ENCODE measurements at places on chromosomes 5 and 9. TPM values are rescaled to one million over a fixed set of nuclear protein-coding genes. Genes with fewer than 3 reads are reported as not detected.

- DNase-seq: no peak
These were observed 104.3 kb downstream of the TRPM6 start for GRCh38 chr9:74783408-74783807.

FBP2 gene
- not detected for total RNA-seq

DNA sequence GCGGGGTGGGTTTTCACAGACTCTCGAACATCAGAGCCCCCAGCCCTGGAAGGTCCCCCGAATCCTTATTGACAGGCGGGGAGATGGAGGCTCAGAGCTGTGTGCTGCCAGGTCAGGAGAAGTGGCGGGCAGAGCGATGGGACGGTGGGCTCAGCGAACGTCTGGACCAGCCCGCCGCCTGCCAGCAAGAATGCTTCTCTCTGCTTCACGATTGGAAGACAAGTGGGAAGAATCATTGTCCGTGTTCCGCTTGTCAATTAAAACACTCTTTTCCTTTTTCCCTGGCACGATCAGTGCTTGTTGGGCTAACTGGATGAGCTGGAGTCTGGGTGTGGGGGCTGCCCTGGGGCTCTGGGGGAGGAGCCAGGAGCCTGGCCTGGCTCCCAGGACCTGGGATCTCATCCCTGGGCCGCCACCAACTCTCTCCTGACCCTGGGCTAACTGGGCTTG, 1.6 kb downstream of the COL5A1 start:
- no peak for DNase-seq

SLCO6A1 gene
- total RNA-seq: not detected

GRCh38 chr9:16414451-16414850, 456.0 kb downstream of the BNC2 start:
- DNase-seq: no peak

PCDHB5 gene
- total RNA-seq: 0.53 TPM

- no peak for DNase-seq
These were observed 120.9 kb downstream of the NSG2 start for GRCh38 chr5:174166231-174167079.

GRCh38 chr5:6736524-6737042, 23.4 kb downstream of the TENT4A start:
- DNase-seq: no peak

RALGDS gene
- 34.6 TPM for total RNA-seq

DNA sequence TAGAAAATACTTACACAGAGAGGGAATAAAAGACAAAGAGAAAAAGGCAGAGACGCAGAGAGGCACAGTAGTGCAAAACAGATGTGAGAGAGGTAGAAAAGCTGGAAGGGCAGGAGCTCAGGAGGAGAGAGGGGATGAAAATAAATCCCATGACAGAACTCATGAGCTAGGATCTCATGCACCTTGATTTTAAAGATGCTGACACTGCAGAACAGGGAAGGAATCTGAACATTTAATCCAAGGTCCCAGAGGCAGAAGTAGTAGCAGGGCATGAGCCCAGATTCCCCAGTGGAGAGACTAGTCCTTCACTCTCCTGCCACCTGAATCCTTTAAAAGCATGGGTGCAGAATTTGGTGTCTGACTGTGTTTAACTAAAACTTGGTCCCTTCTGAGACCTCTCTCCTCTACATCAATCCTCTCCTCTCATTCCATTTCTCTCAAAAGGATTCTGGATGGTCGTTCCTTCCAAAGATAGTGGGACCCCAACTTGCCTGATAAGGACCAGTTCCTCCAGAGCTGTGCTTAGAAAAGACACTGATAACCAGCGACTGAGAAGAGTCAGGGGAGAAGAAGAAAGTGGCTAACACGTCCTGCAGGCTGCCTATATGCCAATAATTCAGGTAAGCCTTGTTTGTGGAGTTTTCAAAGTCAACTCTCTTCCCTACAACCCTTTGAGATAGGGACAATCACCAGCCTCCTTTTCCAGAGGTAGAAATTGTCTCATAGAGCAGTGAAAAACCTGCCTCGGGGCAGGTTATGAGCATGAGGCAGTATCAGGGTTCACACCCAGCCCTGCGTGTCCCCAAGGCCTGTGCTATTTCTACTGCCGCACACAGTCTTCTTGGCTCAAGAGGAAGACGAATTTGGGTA, 203.2 kb upstream of the TRIM32 start:
- no peak for DNase-seq

DOCK2 gene
- 0.20 TPM for total RNA-seq

- DNase-seq: peak; percentile 26
These were observed 55.9 kb downstream of the NSUN2 start for GRCh38 chr5:6576861-6577501.

GRCh38 chr5:93594591-93595419, 11.8 kb downstream of the NR2F1 start:
- no peak for DNase-seq

IFNA5 gene
- not detected for total RNA-seq

DNA sequence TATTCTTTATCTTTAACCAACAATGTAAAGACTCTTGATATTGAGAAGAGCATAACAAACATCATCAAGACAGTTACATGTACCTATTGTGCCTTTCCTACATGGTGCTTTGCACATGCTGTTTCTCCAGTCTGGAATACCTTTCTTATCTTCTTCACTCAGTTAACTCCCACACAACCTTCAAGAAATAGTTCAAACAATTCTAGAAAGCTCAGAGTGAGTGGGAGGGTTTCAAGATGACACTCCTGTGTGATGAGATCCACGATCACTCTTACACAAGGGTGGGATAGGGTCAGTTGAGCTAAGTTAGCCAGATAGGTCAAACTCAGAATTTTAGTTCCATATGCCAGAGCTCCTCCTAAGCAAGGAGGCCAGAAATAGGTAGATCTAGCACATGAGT, 915.5 kb downstream of the NR2F1-AS1 start:
- DNase-seq: no peak

Data from pulmonary artery endothelial cell (primary cell).